Activated naive CD8-positive, alpha-beta T cell treated with anti-CD3 and anti-CD28 coated beads for 36 hours (primary cell): ENCODE measurements at places on chromosomes 1 and 21.

DNA sequence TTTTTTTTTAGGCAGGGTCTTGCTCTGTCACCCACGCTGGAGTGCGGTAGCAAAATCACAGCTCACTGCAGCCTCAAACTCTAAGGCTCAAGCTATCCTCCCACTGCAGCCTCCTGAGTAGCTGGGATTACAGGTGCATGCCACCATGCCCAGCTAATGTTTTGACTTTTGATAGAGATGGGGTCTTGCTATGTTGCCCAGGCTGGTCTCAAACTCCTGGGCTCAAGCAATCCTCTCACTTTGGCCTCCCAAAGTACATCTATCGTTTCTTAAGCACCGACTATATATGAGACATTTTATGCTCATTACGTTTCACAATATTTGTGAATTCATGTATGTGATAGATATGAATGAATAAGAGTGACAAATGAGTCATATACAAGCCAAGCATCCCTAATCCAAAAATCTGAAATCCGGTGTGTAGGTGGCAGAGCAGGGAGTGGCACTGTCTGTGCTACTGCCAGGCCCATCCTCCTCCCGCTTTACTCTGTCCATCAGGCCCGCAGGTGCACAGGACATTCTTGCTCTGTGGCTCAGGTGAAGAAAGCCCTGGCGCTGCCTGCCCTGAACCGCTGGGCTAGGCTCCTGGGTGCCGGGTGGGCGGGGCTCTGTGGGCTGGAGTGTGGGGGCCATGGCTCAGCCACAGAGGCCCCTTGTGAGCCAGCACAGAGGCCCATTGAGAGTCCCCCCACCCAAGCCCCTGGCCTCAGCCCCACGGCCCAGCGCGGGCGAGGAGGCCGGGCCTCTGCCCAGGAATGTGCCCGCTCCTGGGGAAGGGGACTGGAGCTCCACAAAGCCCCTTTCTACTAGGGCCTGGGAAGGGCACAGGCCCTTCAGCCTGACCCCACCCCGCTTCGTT, 45.3 kb downstream of the HSPG2 start:
- no peak for DNase-seq

DNA sequence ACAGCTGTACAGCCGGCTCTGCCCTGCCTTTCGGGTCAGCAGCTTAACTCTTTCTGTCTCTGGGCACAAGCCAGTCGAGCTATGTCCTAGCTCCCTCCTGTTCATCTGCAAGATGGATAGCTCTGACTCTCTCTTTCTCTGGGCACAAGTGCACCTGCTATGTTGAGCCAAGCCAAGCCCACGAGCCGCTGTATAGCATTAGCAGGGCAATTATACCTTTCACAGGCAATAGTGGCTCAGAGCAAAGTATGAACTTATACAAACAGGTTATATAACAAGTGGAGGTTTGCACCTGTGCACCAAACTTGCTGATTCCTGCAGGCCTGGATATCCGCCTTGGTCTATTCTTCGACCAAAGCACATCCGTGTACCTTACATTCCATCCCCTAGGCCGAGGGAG, 33.0 kb upstream of the CR2 start:
- DNase-seq, result no peak

DNA sequence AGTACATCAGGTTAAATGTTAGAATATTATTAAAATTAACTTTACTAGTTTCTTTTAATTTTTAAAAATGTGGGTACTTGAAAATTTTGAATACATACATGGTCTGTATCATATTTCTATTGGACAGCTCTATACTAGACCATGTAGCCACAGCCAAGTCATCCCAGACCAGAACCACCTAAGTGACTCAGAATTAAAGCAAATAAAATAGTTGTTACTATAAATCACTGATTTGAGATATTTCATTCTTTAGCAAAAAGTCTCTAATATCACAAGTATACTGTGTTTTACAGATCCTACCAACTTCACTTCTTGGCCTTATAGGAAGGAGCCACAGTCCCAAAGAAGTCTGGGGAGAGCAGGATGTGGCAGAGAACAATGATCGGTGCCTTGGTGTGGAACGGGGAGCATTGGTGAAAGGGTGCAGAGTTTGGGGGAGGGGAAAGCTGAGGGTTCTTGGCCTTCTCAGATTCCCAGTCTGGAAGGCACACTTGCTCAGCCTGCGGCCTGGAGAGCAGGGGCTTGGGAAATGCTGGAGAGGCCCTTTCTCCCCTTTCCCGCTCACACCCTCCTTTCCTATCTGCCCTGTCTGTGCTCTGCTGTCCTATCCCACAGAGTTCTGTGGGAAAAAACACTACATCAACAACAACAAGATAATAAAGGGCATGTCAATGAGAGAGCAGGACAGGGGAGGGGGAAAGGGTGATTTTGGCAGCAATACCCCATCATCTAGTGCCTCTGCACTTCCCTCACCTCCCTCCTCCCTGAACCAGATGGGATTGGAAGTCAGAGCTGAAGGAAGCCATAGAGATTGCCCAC, 122.1 kb downstream of the NGF start:
- no peak for DNase-seq

GRCh38 chr1:34983700-34984355, 1.3 kb downstream of the TMEM35B start:
- DNase-seq, result no peak

DNA sequence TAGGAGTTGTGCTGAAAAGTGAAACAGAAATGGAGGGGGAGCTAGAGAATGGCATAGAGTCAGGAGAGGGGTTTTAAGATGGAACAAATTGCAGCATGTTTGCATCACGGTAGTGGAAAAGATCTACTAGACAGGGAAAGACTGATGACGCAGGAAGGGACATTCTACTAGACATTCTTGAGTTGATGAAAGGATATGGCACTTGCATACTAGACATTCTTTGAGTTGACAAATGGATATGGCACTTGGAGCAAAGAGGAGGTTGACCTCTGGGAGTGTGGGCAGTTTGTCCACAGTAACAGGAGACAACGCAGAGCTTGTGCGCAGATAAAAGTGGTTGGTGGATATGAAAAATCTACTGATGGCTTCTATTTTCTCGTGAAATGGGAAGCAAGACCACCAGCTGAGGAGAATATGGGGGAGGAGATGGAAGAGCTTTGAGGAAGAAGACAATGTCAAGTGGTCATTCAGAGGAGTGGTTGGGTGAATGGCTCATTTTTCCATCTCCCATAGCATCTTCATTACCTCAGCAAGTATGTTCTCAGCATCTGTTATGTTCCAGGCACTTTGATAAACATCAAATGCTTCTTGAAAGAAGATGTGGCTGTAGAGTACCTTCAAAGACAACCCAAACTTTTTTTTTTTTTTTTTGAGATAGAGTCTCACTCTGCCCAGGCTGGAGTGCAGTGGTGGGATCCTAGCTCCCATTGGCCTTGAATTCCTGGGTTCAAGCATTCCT, 2.4 kb upstream of the CTPS1 start:
- no peak for DNase-seq

DNA sequence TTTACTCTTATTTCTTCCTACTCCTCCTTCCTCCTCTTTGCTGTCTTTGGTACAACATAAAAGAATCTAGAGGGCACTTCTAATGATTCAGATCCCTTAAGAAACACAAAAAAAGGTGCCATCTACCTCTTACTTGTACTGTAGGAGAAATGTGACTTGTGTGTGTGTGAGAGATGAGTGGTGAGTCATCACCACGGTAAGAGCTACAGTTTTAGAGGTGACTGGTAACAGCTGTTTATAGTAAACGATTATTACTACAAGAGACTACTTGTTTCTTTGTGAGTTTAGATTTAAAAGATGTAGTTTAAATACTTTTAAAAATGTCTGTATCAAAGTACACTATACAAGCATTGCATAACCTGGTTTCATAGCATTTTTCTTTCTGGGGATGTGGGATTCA, 40.4 kb downstream of the SLC35D1 start:
- no peak for DNase-seq

DNA sequence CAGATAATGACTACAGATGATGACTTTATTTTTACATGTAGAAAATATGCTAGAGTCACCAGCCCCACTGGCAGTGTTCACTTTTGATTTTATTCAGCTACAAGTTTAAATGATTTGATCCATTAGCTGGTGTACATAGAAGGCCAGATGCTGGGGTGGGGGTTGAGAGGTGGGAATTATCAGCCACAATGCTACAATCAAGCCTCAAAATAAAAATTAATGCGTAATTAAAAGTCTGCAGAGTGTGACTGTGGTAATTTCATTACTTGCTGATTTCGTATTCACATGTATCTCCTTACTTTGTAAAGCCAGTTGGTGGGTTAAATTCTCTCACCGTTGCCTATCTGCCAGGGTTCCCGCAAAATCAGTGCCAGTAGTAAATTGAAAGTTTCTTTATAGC, 109.3 kb downstream of the GALNT2 start:
- DNase-seq, result no peak

DNA sequence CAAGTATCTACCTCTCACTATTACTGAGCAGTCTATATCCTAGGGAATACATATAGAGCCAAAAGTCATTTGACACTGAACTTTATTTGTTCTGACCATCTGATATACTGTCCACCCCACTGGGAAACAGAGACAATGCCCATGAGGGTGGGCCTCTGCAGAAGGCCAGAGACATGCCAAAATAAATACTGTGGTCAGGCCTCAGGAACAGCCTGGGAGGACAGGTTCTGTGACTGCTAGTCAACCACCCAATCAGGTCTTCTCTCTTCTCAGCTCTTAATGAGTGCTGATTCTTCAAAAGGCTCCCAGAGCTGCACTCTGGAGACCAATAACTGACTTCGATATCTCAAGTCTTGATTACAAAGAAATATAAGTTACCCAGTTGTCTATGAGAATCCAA, 5.5 kb upstream of the ANKRD35 start:
- DNase-seq, result no peak

- no peak for DNase-seq
Measured at GRCh38 chr1:167792188-167792565, 70.4 kb downstream of the MPZL1 start.

DNA sequence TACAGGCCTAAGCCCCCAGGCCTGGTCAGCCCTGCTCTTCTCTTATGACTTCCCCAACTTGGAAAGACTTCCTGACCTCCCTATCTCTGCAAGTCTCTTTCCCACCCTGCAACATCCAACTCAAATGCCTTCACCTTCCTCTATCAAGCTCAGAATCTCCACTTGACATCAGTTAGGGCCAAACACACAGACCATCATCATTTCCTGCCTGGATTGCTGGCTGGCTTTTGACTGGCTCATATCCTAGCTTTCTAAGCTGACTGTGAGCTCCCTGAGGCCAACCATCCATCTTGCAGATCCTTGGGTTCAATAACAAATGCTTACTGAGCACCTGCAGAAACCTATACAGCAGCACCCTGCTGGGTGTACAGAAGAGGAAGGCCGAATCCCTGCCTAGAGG, 137.3 kb upstream of the EDN2 start:
- no peak for DNase-seq

DNA sequence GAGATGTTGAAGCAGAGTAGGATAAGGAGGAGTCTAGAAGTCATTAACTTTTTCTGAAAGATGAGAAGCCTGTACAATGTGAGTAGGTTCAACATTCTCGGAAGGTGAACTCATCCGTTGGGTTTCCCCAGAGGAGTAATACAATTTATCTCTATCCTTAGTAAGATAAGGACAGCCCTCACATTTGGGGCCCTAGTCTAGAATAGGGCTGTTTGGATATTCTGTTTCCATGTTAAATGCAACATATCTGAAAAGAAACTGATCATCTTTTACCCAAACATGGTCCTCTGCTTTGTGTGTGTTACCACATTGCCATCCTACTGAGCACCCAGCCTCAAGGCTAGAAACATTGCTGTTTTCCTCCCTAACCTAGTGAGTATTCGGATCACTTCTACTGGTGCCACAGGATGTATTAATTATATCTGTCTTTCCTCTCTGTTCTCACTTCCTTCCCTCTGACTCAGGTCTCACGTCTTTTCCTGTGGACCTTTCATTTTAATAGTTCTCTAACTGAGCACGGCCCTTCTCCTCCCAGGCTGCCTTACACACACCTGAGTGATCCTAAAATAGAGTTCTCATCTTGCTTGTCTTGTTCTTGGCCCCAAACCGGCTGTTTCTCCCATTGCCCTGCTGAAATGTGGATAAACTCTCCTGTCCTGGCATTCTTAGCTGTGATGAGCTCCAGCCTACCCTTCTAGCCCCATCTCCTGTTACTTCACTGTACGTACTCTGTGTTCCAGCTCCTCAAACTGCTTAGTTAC, 91.7 kb downstream of the CDC14A start:
- peak; percentile 21 for DNase-seq

DNA sequence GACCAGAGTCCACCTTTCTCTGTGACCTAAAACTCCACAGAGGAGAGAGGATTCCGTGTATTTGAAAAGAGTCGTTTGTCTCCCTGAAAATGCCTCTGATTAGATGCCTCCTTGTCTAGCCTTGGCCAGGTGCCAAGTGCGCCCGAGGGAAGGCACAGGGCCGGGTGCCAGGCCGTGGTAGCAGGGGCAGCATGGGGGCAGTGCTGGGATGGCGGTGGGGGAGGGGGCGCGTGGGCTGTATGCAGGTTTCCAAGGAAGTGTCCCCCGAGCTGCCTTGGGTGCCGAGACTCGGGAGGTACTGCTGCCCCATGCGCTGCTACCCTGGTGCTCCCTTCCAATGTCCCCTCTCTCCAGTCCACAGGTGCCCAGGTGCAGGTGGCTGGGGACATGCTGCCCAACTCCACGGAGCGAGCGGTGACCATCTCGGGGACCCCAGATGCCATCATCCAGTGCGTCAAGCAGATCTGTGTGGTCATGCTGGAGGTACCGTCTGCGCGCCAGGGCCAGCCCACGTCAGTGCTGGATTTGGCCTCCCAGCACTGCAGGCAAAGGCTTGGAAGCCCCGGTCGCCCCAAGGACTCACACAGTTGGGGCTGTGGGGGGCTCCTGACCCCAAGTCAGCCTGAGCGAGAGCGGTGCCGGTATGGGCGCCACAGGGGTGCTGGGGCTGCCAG, 70.9 kb upstream of the COL6A1 start:
- no peak for DNase-seq

DNA sequence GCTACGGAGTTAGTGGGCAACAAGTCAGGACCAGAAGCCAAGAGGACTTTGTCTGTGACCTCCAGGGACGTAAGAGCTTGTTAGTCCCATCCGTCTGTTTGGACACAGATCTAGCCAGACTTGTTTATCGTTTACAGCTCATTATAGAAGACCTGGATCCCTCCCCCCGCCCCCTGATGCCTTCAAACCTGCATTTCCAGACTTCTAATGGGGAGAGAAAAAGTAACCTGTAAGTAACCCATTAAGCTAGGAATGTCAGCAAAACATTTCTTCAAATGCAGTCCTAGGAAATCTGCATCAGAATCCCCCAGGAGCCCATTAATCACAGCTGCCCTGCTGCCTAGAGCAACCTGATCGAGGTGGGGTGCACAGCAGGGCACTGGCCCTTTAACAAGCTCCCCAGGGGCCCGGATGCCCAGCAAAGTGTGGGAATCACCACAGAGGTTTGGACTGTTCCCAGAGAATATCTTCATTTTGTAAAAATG, 1.4 kb upstream of the MAD2L2 start:
- no peak for DNase-seq

GRCh38 chr1:165612062-165612461, 19.0 kb upstream of the MGST3 start:
- DNase-seq, result no peak

- DNase-seq, result peak; percentile 89
Measured at GRCh38 chr1:179081687-179082332, at the start of gene TOR3A. Gene TOR3A (plus strand): TSS chr1:179082070. CDS start chr1:179082129, 59 bp downstream.

DNA sequence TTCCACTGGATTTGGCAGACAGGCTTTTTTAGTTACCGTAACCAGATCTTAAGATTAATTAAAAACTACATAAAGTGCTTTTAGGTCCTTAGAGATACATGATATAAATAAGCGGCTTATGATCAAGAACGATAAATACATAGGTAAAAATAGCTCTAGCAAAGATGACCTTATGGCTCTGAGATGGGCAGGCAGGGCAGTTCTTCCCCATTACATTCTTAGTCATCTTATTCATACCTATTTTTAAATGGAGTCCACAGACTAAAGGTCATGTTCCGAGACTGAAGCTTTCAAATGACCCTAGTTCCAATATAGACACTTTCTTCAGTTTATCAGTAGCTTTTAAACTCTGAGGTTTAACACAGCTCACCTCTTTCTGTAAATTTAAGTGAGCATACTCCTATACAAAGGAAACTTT, 4.3 kb downstream of the MCL1 start:
- DNase-seq, result no peak
